Uterus (tissue), 4 donors: ENCODE measurements at places on chromosomes 4 and X. TPM values are rescaled to one million over a fixed set of nuclear protein-coding genes. Genes with fewer than 3 reads are reported as not detected.

Gene GUCY2F
- total RNA-seq = not detected

Gene MAGEA9
- total RNA-seq = not detected

Gene SHOX
- not detected for total RNA-seq

Gene FRMPD3
- 1.5 TPM for total RNA-seq

Gene CDKL2
- 1.2 TPM for total RNA-seq

Gene CCDC120
- 12.0 TPM for total RNA-seq

Gene F8A2
- total RNA-seq = not detected

Gene WDR17
- 4.9 TPM for total RNA-seq

Gene PHOX2B
- not detected for total RNA-seq

Gene EPHA5
- 10.4 TPM for total RNA-seq

Gene GNRHR
- total RNA-seq = not detected

Gene ARL13A
- total RNA-seq = not detected

Gene PRKG2
- 4.4 TPM for total RNA-seq

Gene FAAH2
- not detected for total RNA-seq

Gene TXK
- 3.1 TPM for total RNA-seq

Gene GIMD1
- total RNA-seq = not detected
